Cardiac septum (tissue), 1 donor: ENCODE measurements at places on chromosomes 6 and 20.

GRCh38 chr6:6746970-6747338 lies 158.4 kb downstream of the LY86 start:
- DNase-seq = no peak

DNA sequence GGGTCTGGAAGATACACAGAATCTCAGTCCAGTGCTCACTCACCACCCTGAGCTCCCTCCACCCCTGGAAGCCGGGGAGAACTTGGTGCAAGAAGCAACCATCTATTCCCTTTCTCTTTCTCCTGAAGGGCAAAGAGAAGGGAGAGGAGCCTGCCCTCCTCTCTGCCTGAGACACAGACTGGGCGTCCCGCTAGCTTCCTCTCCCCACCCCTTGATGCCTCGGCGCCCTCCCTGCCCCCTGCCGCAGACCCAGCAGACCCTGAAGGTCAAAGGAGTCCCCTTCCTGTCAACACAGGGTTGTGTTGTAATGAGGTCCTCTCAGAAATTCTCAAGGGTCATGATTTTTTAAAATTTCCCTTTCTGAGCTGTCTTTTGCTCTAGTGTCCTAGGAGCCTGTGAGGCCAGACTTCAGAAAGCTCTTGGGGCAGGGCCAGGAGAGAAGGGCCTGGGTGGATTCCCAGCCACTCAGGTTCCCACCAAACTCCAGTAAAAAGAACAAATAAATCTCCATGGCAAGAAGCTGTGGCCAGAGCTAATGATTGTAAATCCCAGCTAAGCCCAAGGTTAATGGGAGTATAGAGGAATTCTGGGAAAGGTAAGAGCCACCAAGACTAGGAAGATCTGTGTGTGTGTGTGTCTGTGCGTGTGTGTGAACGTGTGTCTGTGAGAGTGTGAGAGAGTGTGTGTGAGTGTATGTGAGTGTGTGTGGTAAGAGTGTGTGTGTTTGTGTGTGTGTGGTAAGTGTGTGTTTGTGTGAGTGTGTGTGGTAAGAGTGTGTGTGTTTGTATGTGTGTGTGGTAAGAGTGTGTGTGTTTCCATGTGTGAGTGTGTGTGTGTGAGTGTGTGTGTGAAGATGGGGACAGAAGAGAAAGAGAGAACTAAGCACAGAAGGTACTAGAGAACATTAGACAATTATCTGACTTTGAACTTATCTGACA lies 1.1 kb upstream of the JPH2 start:
- DNase-seq = no peak

DNA sequence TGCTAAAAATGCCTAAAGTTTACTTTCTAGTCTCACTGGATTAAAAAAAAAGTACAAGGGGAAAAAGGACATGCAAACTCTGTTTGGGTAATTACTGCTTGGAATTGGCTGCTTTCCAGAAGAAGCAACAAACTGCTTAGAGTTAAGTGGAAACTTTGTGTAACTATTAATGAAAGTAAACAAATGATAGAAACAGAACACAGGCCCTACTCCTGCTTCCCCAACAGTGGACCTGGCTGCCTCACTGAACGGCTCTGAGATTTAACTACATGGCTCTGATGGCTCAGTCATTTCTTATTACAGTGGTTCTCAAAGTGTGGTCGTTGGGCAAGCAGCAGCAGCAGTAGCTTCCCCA lies 108.5 kb downstream of the MAN1A1 start:
- no peak for DNase-seq

DNA sequence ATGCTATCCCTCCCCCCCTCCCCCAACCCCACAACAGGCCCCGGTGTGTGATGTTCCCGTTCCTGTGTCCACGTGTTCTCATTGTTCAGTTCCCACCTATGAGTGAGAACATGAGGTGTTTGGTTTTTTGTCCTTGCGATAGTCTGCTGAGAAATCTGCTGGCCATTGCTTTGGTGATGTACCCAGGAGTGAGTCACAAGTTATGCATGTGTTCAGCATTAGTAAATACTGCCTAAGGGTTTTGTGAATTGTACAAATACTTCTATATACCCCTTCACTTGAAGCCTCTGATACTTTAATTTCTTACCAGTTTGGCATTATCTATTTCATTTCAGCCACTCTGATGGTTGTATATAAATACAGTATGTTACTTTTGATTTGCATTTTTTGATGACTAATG lies 711.3 kb upstream of the GJE1 start:
- no peak for DNase-seq

DNA sequence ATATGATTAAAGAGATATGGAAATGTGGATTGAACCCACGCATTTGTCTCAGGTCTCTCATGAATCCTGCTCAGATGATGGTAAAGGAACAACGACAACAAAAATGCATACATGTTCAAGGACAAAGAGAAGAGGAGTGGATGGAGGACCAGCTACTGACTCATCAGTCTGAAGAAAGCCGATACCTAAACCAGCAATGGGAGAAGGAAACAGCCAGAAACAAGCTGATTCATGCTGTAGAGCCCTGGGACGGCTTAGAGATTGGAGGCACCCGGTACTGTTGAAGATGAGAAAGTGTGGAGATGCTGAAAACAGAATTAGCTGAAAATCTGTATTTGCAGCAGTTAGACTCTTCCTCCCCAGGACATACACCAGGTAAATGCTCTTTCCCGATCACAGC lies 14.4 kb upstream of the RIPPLY2 start:
- DNase-seq = no peak

- DNase-seq = no peak
Observed at GRCh38 chr6:41405941-41406727, 70.7 kb downstream of the NCR2 start.
